ENCODE measurements at places on chromosomes 1 and 21. TPM values are rescaled to one million over a fixed set of nuclear protein-coding genes. Genes with fewer than 3 reads are reported as not detected.

Gene TRABD2B
- 0.92 TPM for total RNA-seq

Gene WNT2B
- total RNA-seq, result 2.0 TPM

Gene IL12RB2
- 0.37 TPM for total RNA-seq

Gene FBXO28
- total RNA-seq, result 18.1 TPM

Gene S100A3
- total RNA-seq, result 0.79 TPM

Gene BTBD19
- 2.5 TPM for total RNA-seq

All from left ventricle myocardium superior (tissue), 1 donor.